ENCODE measurements at places on chromosomes 11 and 22.
A peak's percentile ranks its signal among the peaks of the same experiment; 100 is the strongest.

DNA sequence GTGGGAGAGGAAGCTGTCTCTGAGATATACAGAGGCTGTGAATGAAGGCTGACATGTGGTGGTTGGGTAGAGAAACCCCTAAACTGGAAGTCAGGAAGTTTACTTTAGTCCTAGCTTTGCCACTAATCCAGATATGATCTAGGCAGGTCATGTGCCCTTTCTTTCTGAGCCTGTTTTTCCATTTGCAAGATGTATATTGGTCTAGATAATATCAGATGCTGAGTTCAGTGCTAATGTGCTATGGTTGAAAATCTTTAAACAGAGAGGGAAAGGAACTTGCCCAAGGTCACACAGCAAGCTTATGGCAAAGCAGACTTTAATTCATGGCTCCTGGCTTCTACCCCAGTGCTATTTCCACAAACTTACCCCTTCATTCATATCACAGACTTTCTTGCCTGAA is 25.7 kb upstream of the TPBGL start:
- DNase-seq, result no peak

DNA sequence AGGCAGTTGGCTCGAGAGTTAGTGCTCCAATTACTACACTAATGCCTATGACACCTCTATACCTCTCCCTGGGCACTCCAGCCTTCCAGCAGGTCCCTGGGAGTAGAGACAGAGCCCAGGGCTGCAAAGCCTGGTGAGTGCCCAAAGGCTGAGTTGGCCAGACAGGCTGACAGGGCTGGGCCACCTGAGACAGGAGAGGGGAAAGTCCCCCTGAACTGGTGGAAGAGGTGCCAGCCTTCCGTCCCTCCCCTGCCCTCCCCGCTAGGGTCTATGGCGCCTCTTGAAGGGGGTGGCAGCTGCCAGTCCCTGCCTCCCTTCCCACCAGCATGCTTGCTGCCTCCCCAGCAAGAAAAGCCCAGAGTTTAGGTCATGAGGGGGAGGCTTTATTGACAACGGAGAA is 3.0 kb downstream of the KCNJ11 start:
- DNase-seq, result no peak

GRCh38 chr11:111520560-111520959 is 6.0 kb downstream of the HOATZ start:
- DNase-seq, result no peak

GRCh38 chr11:60498399-60498798 is 5.8 kb downstream of the MS4A12 start:
- DNase-seq, result no peak

DNA sequence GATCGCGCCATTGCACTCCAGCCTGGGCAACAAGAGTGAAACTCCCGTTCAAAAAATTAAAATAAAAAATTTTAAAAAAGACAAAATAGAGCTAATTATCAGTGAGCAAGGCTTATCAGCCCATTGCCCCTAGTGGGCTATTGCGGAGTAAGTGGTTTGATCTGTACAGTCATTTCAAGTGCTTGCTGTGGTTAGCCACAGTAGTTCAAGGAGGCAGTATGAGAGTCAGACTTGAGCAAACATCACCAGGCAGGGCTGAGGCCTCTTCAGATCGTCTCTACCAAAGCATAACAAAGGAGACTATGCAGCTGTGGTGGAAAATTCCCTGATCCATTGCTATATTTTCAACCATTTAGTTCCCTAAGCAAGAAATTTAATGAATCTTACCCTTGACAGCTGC is 4.3 kb upstream of the SBF2 start:
- peak; percentile 78 for DNase-seq

DNA sequence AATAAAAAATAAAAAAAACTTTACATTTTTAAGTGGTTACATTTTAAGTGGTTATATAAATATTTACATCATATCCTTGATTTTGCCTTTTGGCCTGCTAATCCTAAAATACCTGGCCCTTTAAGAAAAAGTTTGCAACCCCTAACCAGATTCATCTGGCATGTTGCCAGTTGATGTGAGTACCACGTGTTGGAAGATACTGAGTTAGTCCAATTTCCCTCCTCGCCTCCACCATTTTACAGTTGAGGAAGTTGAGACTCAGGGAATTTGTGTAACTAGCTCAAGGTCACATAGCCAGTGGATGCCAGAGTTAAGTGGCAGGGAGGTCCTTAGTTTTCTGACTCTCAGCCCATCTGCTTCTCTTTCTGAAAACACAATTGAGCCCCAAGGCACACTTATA is 5.1 kb downstream of the ELF5 start:
- DNase-seq, result no peak

GRCh38 chr11:129815596-129816461 is at the start of gene TMEM45B:
TSS of gene TMEM45B (plus strand) at chr11:129815848. CDS start at chr11:129852483, 36,635 bp downstream.
- DNase-seq, result no peak

- DNase-seq, result no peak
Observed at GRCh38 chr22:29782061-29782845, 15.1 kb downstream of the UQCR10 start.

DNA sequence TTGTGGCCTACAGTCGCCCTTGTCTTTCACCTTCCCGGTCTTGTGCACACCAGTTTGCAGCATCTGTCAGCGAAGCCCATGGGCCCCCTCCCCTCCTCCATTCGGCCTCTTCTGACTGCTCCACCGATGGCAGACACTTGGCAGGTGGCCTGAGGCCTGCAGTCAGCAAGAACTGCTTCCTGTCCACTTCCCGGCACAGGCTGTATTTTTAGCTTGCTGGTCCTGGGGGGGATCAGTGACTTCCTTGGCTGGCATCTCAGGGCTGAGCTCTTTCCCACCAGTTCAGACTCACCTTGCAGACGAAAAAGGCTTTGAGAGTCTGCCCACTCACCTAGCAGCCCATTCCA is 106.4 kb downstream of the SYN3 start:
- no peak for DNase-seq

GRCh38 chr11:8765294-8765693 is 82.7 kb downstream of the RPL27A start:
- DNase-seq, result no peak

GRCh38 chr22:35314161-35314942 is 14.7 kb downstream of the TOM1 start:
- no peak for DNase-seq

GRCh38 chr11:73372375-73372993 is 3.7 kb upstream of the RELT start:
- DNase-seq, result peak; percentile 61

DNA sequence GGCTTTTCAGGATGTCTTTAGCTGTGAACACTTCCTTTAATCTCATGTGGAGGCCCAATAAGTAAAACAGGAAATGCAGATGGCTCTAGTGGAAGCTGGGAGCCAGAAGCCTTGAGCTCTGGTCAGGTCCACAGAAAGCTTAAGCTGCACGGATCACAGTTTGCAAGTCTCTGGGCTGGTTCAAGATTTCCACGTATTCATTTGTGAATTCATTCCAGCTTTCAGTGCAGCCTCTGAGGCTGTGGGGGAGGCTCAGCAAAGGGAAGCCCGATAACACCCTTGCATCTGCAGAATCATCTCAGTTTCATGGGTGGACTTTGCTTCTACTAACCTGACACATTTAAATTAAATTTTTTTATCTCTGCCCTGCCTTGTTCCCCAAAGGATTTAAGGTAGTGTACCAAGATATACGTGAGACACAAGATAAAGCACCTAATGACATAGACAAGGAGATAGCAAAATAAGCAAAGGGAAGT is 65.6 kb downstream of the ISX start:
- DNase-seq, result peak; percentile 17

GRCh38 chr11:121391914-121392313 is 60.2 kb upstream of the SORL1 start:
- DNase-seq, result no peak

GRCh38 chr11:109978895-109979294 is 114.3 kb upstream of the ZC3H12C start:
- DNase-seq, result no peak

- peak; percentile 16 for DNase-seq
Observed at GRCh38 chr11:88173956-88174355, 1.3 kb downstream of the RAB38 start.

DNA sequence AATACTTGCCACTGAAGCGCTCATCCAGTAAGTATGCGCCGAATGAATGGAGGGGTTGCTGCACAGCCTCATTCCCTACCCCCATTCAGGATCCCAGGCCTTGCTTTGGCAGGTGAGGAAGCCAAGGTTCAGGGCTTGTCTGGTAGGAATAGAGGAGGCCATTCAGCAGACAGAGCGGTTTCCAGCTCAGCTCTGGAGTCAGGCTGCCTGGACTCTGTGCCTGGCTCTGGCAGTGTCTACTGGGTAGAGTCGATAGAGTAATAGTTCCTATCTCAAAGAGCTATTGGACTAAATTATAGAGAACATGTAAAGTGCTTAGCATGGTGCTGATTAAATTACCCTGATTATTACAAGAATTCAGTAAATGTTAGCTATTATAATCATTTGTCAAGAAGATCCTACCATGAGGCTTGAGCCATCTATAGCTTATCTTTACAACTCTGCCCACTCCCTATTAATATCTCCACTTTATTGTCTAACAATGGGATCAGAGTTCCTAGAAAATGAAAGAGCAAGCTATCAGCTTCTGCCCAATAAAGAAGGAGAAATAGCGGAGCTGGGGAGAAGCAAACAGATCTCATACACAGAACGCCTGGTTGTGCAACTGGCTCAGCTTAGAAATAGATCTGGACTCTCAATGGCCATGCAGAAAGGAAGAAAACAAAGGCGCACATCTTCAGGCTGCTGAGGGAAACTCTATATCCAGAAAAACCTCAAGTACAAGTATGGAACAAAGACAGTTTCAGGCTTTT is 6.6 kb upstream of the SNX32 start:
- no peak for DNase-seq

DNA sequence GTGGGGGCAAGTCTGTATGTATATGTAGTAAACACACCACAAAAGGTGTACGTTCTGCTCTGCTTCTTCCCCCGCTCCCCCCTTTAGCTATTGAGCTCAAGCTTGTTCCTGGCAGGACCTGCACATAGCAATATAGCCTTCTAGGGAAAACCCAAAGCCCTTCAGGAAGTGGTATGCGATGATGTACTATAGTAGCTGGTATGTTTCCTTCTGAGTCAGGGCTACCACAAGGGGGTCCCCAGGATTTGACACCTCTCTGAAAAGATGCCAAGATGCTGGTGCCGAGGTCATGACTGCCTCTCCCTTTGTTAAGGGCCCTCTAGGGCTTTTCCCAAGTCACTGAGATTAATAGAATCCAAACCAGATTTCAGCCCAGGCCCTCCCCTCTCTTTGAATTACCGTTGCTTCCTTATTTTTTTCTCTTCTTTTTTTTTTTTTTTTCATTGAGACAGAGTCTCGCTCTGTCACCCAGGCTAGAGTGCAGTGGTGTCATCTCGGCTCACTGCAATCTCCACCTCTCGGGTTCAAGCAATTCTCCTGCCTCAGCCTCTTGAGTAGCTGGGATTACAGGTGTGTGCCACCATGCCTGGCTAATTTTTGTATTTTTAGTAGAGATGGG is 268.4 kb downstream of the ETS1 start:
- DNase-seq, result no peak

- peak; percentile 29 for DNase-seq
Observed at GRCh38 chr11:77407613-77408012, 66.3 kb downstream of the PAK1 start.

GRCh38 chr11:396948-397548 is 3.0 kb downstream of the PKP3 start:
- DNase-seq, result no peak

DNA sequence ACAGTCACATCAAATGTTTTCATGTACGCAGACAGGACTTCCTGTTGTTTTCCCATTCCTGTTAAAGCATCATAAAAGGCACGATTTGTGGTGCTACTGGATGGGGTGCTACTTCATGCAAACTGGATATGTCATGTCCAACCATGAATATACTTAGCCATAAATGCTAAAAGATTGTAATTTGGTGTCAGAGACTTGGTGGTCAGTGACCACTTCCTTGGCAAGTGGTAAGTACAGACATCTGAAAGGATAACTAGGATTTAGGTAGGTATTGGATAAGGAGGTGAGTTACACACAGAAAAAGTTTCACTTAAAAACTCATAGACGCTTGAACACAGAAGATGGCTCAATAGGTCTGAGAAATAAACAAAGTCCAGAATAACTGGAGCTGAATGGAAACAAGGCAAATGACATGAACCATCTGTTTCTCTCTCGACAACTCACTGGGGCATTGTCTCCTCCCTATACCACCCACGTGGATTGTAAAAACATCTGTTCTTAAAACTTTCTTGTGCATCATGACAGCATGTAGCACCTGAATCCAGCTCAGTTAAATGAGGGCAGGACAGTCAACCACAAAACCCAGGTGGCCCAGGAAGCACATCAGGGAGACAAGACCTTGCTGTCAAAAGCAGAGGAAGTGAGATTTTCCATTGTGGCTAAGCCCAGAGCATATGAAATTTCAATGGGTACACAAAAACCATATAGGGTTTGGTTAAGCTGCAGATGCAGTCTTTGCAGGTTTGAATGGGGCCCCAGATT is 22.1 kb upstream of the IGLL5 start:
- no peak for DNase-seq

DNA sequence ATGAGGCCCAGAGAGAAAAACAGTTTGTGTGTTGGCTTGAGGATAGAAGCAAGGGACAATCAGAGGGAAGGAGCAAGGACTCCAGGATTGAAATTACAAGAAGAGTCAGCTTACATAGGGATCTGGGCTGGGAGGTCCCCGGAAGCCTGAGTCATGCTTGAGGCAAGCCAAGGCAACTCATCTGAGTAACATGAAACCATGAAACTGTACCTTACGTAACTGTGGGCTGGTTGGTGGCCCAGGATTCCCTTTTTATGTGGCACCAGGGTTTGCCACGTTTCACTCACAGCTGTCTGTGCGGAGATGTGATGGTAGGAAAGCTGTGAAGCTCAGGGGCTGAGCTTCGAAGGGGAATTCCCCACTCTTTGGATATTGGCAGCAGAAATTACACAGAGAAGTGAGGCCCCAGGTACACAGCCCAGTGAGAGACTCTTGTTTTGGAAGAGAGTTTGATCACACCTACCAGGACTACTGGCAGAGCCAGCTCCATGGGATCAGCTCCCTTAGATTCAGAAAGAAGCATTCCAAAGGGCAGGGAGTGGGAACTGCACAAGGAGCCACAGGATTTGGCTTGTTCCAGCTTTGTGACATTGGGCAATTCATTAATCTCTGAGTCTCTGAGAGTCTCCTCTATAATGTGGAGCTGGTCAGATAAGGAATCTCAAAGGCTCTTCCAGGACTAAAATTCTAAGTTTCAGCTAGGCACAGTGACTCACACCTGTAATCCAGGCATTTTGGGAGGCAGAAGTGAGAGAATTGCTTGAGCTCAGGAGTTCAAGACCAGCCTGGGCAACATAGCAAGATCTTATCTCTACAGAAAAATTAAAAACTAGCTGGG is 7.8 kb downstream of the SLC5A1 start:
- peak; percentile 93 for DNase-seq

All from NB4 (cell line).